HT-29 (cell line): ENCODE measurements at places on chromosomes 11 and 22.
A peak's percentile ranks its signal among the peaks of the same experiment; 100 is the strongest.

GRCh38 chr11:16382638-16383380 is 26.5 kb upstream of the SOX6 start:
- DNase-seq = no peak

DNA sequence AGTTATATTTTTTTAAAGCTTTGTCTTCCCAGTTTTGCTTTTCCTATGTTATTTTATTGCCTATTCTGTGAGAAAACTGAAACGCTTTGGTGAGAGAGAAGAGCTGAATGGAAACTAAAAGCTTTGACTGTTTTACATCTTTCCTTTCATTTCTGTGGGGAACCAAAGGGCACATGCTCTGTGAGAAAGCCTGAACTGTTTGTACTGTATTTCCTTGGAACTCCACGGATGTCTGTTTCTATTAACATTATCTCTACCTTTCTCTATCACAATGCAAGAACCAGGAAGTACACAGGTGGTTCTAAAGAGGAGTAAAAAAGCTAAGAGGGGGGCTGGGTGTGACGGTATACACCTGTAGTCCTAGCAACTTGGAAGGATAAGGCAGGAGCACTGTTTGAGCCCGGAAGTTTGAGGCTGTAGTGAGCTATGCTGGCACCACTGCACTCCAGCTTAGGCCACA is 43.8 kb downstream of the CELF1 start:
- DNase-seq = peak; percentile 54

DNA sequence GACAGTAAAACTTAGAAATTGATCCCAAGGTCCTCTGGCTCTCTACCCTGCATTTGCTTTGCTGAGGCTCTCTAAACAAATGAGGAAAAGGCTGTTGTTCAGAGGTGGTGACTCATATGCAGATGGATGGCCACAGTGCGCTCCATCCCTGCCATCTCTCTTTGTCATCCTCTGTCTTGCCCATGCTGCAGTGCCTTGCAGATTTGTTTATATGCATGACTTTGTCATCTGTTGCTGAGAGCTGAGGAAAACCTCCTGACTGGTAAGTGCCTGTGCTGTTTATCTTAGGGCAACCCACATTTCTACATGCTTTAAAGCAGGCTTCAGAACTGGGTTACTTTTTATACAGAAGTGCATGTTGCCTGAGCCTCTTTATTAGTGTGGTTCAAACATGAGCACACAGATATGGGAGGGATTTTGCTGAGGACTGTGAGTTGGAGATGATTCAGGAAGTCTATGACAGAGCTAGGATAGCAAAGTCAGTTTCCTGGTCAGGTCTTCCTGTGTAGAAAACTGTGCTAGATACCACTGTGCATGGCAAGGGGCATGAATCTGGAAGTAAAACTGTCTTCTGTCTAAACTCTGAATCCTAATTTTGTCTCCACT is 57.4 kb downstream of the JAM3 start:
- DNase-seq = no peak

- no peak for DNase-seq
Measured at GRCh38 chr11:62514151-62514550, 32.5 kb downstream of the AHNAK start.

DNA sequence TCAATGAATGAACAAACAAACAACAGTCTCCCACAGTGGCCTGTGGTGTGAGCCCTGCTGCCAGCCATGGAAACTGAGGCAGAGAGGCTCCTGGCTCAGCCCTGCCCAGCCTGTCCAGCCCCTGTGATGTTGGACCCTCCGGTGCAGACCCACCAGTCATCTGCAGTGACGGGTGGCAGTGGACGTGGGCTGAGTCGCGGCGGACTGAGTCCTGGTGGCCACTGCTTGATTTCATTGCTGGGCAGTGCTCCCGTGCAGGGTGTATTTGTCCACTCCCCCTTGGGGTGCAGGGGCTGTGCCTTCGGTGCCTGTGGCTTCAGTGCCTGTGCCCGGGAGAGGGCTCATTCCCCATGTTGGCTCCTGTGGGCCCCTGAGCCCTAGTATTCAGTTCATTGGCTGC is 31.9 kb upstream of the MUC5AC start:
- no peak for DNase-seq

DNA sequence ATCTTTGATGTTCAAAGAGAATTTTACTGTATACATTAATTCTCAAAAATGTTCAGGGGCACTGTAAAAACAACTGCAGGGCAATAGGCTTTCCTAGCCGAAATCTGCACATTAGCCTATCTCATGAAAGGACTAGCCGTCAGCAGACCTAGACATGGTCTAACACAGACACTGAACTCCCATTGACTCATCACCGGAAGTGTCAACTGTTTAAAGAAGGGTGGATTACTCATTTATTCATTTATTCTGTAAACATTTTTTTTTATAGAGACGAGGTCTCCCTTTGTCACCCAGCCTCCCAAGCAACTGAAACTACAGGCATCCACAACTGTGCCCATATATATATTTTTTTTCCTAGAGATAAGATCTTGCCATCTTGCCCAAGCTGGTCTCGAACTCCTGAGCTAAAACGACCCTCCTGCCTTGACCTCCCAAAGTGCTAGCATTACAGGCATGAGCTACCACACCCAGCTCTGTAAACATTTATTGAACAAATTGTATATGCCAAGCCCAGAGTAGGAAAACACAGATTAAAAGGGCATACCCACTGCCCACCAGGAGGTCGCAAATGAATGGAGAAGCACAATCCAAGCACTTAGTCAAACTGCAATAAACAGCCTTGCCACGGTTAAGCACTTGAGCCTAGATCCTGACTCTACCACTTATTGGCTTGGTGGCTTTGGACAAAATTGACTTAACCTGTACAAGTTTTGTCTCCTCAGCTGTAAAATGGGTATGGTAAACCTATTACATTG is 26.6 kb downstream of the RAB30 start:
- peak; percentile 33 for DNase-seq

DNA sequence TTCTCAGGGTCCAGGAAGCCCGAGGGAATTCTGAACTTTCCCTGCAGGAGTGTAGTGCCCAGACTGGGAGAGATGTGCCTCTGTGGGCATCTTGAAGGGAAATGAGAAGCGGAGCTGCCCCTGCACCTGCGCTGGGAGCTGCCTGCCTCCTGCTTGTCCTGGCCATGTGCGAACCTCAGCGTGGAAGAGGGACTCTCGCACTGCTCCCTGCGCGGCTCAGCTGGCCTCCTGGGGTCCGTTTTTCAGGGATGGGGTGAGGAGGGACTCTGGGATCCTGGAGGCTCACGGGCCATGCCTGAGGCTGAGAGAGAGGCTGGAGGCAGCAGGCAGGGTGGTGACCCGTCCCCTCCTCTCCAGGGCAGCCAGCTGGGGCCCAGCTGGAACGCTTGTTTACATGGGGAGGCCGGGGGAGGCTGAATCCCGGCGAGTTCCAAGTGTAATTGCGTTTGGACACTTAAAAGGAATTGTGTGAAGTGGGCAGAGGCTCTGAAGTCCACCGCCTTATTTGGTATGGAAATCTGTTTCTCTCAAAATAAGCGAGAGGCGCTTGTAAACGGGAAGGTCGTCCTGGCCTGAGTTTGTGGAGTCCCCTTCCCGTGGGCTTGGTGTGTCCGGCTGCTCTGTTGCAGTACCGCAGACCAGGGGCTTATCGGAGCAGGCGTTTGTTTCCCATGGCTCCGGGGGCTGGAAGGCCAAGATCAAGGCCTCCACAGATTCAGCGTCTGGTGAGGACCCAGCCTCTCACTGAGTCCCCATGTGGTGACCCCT is 1.2 kb upstream of the MRGPRF start:
- DNase-seq = no peak

- no peak for DNase-seq
Measured at GRCh38 chr11:111829185-111829968, 42.0 kb downstream of the ALG9 start.

- DNase-seq = no peak
Measured at GRCh38 chr22:27561286-27561904, 240.2 kb downstream of the MN1 start.

DNA sequence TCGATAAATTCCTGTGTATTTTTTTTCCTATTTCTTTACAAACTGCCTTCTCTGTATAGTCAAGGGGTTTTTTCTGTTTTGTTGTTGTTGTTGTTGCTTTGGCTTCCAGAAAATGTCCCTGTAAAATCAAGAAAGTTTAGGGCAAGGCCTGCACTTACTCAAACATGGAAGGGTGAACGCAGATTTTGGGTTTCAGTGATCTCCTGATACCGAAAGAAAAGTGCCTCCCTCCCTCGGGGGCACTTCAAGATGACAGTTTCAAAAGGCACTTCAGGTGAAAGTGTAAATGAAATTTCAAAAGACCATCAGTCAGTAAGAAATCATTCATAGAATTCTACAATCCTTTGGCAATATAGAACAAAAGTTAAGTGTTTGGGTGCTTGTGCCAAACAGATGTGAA is 43.4 kb upstream of the TMPRSS4 start:
- DNase-seq = no peak

GRCh38 chr11:1508986-1509385 is 22.4 kb upstream of the MOB2 start:
- no peak for DNase-seq

- DNase-seq = no peak
Measured at GRCh38 chr11:665704-666281, 28.7 kb downstream of the DRD4 start.

GRCh38 chr11:12417691-12418611 is 40.6 kb downstream of the PARVA start:
- DNase-seq = no peak

GRCh38 chr11:24509114-24509513 is 12.3 kb downstream of the LUZP2 start:
- peak; percentile 48 for DNase-seq

GRCh38 chr22:45424241-45424731 is 10.8 kb downstream of the RIBC2 start:
- DNase-seq = no peak

DNA sequence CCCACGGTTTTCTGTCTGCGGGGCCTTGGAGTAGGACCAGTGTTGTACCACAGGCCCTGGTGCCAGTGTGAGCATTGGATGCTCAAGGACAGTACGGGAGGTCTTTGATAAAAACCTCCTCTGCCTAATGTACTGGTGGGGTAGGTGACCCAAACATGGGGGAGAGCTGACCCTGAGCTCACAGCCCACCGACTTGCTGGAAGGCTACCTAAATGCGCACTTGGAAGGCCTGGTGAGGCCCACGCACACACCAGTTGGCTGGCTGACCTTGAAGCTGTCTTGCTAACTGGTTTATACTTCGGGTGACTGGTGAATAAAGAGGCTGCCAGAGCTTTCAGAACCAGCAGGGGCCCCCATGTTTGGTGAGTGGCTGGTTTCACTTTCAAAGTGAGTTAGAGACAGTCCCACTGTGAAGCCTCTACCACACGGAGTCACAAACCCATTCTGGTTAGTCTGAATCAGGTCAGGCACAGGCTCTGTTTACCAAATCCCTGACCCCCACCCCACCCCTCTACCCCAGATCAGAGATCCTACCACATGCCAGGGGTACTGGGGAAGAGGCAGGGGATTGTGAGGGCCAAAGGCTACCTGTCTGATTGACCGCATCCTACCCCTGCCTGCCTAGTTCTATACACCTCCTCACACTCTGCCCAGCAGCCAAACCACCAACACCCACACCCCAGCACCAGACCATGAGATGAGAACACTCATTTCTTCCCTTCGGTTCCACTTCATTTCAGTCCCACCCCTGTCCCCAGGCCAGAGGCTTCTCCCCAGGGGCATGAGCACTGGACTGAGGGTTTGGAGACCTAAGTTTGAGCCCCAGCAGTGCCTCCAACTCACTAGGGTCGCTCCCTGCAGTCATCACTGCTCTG is 12.7 kb upstream of the IL2RB start:
- no peak for DNase-seq

- DNase-seq = no peak
Measured at GRCh38 chr22:30201945-30202344, 44.6 kb downstream of the LIF start.

DNA sequence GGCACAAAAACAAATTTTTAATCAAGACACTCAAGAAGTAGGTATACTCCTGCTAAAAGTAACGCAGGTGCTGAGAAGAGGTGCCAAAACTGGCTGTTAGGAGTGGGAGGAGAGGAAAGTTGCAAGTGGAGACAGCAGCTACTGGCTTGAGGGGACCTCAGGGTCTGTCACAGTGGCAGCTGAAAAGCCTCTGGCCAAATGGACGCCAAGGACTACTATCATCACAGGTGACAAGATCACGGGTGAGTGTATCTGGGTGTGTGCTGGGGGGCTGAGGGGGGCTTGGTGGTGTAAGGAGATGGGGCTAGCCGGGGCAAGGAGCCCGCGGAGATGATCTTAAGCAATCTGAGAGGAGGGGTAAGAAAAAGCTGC is 687 bp downstream of the ZNF202 start:
- no peak for DNase-seq

- DNase-seq = no peak
Measured at GRCh38 chr11:122050021-122050690, 65.9 kb downstream of the BLID start.

DNA sequence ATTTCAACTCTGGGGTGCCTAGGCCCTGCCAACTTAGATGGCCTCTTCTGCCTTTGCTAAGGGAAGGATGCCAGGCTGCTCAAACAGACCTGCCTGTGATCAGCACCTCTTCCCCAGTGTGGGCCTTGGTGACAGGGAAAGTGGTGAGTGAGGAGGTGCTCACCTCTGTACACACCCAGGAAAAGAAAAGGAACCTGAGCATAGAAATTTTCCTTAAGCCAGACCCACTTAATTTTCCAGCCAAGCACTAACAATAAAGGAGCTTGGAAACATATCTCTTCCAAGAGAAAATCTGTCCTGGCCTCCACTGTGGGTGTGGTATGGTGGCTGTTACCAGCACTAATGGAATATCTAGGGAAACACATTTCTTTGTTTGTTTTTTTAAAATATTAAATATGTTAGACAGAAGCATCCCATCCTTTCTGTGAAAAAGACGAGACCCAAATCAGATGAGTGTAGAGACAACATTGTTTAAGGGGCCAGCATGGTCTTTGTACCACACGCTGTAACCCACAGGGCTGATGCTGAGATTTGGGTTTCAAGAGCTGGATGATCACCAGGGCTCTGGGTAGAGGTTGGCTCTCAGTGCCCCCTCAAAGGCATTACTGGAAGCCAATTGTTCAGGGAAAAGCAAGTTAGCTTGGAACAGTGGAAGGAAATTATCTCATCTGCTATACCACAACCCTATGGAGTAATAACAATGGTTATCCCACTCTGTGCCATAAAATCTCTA is 472.2 kb downstream of the INSC start:
- no peak for DNase-seq

- no peak for DNase-seq
Measured at GRCh38 chr11:16936643-16937042, 77.6 kb downstream of the PLEKHA7 start.

DNA sequence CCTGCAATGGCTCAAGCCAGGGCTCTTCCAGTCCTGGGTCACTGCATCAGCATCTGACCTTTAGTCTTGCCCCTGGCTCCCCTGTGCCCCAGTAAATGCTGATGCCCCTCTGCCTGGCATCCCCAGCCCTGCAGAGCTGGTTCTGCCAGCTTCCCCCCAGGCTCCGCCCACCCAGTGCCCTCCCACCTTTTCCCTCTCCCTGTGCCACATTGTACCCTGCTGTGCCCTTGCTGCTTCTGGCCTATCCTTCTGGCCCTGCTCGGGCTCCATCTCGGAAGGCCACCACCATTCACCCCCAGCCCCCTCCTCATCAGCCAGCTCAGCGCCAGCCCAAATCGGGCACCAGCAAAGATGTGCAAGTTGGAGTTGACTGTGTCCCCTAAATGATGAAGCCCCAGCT is 7.4 kb downstream of the CAPN5 start:
- peak; percentile 71 for DNase-seq
